NCI-H1417 (cell line): ENCODE measurements at places on chromosomes 12 and 14.

DNA sequence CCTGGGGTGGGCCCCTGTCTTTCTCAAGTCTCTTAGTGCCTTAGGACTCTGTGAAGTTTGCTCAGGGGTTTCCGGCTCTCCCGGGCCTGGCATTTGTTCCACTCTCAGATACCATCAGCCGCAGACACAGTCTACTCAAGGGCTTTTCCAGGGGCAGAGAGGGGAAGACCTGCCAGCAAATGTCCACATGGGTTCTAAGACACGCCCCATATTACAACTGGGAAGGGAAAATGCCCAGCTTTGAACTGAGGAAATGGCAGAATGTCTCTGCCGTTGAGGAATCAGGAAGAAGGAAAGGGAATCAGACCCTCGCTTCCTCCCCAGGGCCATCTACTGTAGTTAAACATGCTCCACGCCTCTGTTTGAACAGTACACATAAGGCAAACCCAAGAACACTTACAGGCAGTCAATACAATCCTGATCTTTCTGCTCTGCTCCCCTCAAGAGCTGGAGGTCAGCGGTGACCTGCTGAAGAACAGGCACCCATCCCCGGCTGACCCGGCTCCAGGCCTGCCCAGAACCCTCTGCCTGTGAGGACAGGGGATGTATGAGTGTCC lies 7.9 kb downstream of the CCDC85C start:
- no peak for DNase-seq

DNA sequence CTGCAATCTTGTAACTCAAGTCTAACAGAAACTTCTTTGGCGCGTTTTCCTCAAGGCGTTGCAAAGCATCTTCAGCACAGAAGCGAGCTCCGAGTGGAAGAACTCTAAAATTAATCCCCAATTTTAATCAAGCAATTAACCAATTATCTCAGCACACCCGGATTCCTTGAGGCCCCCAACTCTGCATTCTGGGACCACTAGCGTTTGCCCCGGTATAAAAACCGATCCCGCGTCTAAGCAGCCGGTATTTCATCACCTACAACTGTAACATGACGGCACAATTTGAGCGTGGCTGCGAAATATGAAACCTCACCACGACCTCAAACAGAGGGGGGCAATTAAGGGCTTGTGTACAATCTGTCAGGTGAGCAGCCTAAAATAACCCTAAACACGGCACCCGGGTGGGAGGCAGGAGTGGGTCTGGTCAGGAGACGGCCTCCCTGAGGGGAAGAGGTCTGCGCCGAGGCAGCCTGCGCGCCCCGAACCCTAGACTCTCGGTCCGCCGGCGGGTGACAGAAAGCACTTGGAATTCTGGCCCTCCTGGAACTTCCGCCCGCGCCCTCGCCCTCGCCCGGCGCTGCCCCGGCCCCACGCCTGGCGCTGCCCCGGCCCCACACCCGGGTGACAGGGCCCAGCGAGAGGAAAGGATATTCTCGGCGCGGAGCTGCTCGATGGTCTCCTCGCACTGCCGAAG lies 594 bp downstream of the ZCCHC8 start:
- DNase-seq, result peak; percentile 91

GRCh38 chr12:79645235-79645630 lies 45.5 kb downstream of the PAWR start:
- DNase-seq, result no peak

- peak; percentile 38 for DNase-seq
Observed at GRCh38 chr14:29799464-29800095, 128.1 kb downstream of the PRKD1 start.

DNA sequence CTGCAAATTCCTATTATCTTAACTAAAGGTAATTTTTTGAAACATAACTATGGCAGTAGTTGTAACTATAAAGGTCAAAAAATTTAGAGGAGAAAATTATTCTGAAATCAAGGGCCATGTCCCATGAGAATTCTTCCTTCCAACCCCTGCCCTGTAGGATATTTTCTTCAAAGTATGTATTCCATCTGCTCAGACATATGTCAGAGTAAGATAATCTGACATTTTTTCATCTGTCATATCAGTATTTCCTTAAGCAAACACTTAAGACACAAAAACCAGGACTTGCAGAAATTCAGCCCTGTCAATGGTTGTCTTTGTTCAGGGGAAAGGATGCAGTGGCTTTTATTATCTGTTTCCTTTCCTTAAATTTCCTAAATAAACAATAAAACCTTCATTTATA lies 36.3 kb downstream of the ACSS3 start:
- no peak for DNase-seq

DNA sequence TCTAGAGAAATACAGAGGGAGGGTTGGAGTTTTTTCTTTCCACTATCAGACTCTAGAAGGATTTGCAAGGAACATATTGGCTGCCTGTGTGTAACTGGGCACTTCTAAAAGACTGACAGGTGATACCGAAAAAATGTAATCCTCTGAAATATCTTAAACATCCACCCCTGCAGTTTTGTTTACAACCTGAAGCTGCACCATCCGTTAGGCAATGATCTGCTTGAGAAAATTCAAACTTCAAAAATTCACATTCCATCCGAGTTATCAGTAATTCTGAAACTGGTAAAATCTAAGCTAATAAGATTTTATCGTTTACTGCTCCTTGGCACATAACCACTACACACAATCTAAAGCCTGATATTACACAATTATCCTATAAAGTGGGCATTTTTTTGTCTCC lies 528.6 kb downstream of the FUT8 start:
- DNase-seq, result no peak

DNA sequence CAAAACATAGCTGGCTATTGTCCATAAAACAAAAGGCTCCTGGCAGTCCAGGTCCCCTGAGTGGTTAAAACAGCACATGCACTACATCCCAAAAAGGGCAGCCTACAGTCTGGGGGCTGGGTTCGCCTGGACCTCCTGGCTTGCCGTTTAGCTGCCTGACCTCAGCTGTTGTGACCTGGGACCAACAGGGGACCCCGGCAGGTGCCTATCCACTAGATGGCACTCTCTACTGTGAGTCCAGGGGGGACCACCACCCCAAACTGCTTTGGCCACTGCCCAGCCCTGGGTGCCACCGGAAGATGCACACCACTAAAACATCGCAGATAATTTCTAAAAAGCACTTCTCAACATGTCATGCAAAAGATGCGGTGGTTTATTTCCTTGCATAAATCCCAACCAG lies 2.9 kb upstream of the RTL1 start:
- peak; percentile 55 for DNase-seq

DNA sequence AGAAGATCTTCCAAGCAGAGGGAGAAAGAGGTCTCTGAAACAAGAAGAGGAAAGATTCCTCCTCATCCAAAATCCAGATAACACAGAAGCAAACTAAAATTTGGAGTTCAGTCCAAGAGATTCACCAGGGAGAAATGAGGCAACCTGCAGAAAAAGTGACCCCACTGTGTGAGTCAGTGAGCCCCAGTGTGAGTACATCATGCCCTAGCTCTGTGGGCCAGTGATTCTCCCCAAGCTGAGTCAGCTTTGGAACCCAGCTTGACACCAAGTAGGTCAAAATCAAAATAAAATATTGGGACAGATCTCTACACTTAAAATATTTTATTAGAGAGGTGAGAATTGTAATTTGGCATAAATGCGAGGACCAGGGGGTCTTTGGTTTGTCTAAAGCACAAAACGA lies 17.2 kb downstream of the CLEC2B start:
- no peak for DNase-seq

DNA sequence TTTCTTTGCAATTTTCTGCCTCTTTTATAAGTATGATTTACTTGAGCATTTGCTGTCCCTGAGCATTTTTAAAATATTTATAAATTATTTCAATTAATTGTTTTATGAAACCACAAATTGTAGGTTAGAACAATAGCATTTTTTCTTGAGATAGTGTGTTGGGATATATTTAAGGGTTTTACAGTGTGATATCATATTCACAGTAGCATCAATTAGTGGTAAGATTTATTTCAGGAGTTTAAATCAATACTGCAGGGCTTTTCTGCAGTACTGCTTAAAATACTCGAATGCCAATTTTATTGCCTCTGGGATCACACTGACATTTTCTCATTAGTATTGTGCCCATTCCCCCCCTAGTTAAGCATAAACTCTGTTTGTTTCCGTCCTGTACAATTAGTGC lies 82.2 kb downstream of the BHLHE41 start:
- DNase-seq, result no peak

DNA sequence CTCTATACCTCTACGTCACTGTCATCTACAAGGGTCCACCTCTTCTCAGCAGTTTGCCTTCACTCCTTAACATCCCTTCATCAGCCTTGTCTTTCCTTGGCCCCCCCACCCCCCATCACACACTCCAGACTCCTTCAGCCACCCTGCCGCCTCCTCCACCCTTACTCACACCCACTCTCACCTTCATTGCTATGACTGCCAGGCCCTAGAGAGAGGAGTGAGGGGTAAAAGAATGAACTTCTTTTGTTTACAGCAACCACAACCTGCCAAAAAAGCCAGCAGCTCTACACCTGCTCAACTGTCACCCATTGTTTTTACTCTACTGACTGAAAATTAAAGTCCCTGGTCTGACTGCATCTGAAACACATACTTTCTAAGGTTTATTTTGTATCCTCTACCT lies 112.8 kb downstream of the DUSP6 start:
- DNase-seq, result peak; percentile 22

DNA sequence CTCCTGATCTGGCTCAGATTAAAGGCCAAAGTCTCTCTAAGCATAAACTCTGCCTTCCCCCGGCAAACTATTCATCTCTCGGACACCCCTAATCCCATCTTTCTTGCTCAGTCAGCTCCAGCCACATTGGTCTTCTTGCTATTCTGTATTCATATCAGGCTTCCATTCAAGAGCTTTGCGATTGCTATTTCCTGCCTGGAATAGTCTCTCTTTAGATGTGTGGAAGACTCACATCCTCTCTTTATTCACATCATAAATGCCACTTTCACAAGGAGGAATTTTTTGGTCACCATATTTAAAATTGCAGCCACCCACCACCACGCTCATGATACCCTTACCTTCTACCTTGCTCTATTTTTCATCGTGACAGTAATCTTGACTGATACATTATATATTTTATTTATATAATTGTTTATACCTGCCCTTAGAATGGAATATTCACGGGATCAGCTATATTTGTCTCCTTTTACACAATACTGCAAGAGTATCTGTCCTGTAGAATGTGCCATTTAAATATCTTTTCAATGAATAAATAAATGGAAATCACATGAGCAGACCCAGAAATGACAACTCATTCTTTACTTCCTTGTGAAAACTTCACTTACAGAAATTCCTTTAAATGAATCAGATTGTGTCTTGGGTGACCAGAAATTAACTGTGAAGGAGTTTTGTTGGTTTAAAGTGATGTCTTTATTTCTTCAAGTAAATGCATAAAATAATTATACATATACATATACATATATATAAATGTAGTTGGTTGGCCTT lies 780.6 kb upstream of the FLRT2 start:
- no peak for DNase-seq

GRCh38 chr14:64510825-64511671 lies 6.5 kb downstream of the ZBTB1 start:
- DNase-seq, result peak; percentile 88
